M059J (cell line): ENCODE measurements at places on chromosomes 7 and 10.

DNA sequence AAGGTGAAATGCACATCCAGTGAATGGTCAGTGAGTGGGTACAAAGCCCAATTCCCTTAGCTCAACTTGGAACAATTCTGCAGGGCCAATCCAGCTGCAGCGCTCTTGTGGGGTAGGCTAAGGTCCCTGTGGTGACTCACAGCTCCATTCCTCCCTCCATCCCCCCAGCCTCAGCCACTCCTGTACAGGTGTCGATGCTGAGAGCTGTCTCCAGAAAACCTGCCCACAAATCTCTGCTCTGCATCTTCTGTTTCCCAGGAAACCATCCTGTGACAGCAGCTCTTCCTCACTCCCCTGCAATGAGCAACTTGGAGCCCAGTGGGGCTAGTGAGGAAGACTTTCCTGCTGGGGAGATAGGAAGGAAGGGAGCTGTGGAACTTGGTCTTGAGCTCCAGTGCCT lies 244.7 kb upstream of the GPR26 start:
- no peak for DNase-seq

DNA sequence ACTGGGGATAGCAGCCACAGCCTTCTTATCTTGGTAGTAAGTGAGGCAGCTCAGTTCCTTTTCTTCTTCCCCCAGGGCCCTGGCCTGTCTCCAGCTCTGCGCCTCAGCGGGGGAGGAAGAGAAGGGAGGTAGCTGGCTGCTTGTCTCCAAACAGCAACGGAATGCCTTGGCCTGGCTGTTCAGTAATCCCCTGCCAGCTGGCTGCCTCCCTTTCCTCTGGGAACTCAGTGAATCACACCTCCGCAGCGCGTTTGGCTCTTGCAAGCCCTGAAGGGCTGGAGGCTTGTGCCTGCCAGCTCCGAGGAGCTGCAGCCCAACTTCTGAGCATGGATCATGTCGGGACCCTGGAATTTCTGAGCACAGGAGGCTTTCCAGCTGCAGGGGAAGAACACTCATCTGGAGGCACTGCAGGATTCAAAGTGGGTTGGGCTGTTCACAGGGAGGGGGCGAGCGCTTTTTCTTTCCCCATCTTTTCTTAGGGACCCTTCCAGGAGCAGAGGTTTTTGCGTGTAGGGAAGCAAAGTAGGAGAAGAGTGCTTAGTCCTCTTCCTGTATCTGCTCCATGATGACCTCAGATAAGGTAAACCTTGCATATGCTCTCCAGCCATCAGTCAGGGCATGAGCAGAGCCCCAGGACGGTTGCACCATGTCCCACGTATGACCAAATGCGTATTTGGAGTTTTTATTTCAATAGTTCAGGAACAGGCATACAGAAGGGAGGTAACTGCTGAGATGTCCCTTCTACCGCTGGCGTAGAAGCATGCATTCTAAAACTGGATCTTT lies 253.2 kb upstream of the INHBA start:
- DNase-seq, result peak; percentile 99

GRCh38 chr10:100734295-100735086 lies 10.9 kb upstream of the PAX2 start:
- no peak for DNase-seq

GRCh38 chr10:23015021-23015707 lies 80.2 kb upstream of the MSRB2 start:
- DNase-seq, result no peak

GRCh38 chr10:113933894-113934532 lies 79.6 kb downstream of the NHLRC2 start:
- no peak for DNase-seq

DNA sequence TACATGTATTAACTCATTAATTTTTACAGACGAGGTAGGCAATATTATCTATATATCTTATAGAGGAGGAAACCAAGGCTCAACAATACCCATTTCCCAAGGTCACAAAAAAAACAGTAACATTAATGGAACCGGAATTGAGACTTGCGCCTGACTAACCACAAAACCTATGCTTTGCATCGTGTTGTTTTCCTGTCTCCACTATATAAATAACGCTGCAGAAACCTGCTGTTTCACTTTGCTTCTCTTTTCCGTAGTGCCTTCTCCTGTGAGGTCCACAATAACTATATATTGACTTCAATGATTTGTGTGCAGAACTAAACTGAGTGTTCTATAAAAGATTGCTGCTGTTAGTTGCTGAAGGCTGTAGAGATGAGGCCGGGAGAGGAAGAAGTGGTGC lies 97.7 kb upstream of the RPA3 start:
- DNase-seq, result no peak

DNA sequence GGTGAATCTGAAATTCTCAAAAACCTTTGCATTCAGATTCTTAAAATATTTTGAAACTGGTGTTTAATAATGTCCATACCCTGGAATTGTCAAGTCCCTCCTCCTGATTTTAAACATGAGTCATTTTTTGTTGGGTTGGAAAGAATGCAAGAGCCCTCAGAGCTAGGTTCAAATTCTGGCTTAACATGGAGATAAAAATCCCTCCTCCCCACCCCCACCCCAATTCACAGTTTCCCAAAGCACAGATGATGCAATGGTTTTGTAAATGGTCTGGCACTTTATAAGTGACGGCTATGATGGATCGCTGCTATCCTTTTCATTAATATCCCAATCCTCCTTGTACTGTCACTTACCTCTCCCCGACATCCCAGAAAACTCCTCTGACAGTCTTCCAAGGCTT lies 332.8 kb downstream of the PLXNA4 start:
- DNase-seq, result peak; percentile 39
